ENCODE measurements at places on chromosomes 2 and 18.
A peak's percentile ranks its signal among the peaks of the same experiment; 100 is the strongest.

GRCh38 chr2:28036307-28036706 is 145.8 kb downstream of the BABAM2 start:
- DNase-seq = no peak

GRCh38 chr2:240425697-240426096 is 9.8 kb upstream of the GPC1 start:
- DNase-seq = peak; percentile 0

DNA sequence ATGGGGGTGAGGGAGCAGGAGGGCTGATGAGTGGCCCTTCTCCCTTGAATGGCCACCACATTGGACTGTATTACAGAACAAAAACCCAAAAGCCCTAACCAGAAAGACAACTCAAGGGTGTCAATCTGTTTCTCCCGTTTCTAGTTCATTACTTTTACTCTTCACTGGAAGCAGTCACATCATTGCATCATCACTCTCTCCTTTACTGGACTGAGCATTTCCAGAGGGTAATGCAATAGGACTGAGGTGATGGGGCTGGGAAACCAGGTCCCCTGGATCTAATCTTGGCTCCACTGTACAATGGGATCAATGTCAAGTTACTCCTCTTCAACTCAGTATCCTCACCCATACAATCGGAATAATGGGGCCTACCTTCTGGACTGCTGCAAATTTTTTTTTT is 56.1 kb downstream of the BCL2 start:
- no peak for DNase-seq

DNA sequence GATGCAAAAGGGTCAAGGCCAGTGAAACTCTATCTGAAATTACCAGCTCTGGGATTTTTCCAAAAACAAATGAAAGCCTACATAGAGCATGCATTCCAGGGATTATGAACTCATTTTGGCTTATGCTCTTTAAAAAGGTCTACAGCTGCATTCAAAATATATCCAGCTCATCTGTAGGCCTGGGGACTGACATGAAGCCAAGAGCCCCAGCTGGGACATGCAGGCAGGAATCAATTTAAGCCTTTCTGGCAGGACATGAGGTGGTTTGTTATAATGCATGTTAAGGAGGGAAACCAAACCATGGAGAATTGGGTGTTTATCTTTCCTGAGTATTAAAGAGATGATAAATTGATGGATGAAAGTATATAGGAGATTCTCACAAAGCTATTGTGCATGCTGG is 164.5 kb downstream of the RBM43 start:
- DNase-seq = no peak

GRCh38 chr2:190446193-190446592 is 38.0 kb downstream of the MFSD6 start:
- no peak for DNase-seq

DNA sequence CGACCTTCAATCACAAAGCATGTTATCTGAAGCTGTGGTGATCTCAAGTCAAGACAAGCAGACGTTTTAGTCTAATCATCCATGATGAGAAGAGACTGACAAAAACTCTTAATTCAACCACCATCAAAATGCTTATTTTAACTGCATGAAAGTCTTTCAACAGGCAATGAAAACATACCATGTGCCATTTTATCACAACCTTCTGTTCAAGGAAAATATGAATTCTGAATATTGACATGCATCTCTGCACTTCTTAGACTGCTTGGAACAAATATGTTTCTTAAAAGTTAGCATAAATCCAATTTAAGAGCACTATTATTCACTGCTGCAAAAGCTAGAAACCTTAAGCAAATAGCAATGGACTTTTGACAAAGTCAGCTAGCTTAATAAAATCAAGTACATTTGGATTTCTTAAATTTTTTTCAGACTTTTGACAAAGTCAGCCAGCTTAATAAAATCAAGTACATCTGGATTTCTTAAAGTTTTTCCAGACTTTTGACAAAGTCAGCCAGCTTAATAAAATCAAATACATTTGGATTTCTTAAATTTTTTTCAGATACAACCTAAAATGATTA is 70.9 kb downstream of the OLA1 start:
- no peak for DNase-seq

GRCh38 chr18:63741769-63742168 is 33.4 kb upstream of the SERPINB7 start:
- no peak for DNase-seq

DNA sequence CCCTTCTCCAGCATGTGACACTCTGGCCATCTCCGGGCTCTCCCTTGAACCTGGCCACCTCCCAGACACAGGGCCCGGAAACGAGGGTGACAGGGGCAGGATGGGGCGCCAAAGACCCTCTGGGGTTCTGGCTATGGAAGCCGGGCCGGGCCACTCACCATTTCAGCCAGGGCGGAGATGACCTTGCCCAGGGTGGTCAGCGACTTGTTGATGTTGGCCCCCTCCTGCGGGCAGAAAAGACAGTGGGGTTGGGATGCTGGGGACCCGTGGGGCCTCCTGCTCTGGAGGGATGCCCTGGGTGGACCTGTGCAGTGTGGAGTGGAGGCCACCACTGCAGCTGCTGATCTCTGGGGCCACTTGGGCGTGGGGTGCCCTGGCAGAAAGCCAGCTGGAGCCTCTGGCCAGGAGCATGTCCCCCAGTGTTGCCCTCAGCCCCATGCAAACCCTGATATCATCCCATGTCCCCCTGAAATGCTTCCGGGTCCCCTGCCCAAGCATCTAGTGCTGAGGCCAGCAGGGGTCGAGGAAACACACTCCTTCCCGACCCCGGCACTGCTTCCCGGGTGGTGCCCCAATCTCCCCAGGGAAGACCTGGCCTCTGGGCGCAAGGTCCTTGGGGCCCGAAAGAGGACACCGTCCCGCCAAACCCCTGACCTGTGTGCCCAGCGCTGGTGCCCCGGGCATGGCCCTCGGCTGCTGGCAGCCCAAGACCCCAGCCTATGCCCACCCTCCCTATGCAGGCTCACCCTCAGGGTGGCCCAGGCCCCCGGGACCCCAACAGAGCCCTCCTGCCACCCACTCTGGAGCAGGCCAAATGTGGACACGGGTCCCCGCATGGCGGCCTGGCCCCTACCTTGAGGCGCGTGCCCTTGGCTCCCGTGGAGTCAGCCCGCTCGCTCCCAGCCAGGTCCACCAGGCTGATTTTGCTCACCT is 36.9 kb downstream of the KIF1A start:
- no peak for DNase-seq

GRCh38 chr18:11544060-11544633 is 65.2 kb upstream of the SLC35G4 start:
- DNase-seq = no peak

DNA sequence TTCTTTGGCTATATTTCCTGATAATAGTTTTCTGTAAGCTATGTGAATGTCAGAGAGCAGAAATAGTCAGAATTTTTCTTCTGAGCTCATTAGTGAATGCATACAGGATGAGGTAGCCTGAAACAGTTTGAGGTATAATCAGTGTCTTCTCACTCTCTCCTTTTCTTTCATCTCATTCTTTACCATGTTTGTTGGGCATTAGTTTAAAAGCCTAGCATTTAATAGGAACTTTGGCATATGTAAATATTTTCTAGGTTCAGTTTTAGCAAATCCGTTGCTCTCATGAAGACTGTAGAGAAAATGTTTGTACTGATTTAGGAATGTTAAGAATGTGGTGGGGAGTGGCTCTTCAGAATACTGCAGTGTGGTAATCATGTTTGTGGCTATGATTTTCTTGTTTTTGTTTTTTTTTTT is 119.4 kb downstream of the PARD3B start:
- no peak for DNase-seq

DNA sequence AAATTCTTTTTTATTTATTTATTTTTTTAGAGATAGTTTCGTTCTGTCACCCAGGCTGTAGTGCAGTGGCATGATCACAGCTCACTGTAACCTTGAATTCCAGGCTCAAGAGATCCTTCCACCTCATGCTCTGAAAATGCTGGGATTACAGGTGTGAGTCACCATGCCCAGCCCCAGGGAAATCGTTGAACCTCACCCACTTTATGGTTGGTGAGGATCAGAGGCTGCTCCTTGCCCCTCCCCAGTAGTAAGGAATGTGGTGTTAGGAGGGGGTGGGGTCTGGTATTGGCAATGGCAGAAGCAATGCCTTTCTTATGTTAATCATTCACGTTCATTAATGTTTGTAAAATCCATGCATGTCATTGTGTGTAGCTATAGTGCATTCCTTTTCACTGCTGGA is 161.9 kb downstream of the SUCLG1 start:
- no peak for DNase-seq

GRCh38 chr2:238589591-238590460 is 163.1 kb downstream of the ASB1 start:
- no peak for DNase-seq

GRCh38 chr2:238771218-238771617 is 76.7 kb upstream of the TWIST2 start:
- DNase-seq = no peak

DNA sequence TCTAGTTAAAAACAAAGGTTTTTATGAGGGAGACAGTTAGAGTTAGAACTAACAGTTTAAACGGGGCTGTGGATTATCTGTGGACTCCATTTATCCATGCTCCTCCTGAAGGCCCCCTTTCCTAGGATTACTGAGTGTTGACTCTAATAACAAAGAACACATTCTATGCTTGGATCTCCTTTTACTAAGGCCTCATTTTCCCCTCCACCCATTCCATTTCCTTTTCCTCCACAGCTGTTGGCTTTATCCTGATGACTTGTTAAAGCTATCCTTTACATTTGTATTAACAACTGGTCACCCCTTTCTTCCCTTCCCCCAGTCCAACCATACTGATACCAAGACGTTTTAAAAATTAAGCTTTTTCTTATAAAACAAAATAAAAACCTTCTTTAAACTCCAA is 220.6 kb downstream of the SRBD1 start:
- DNase-seq = no peak

All from effector CD4-positive, alpha-beta T cell (primary cell).